ENCODE measurements at places on chromosomes 2 and 18.

- no peak for DNase-seq
Measured at GRCh38 chr2:75563591-75563990, 2.9 kb upstream of the EVA1A start.

DNA sequence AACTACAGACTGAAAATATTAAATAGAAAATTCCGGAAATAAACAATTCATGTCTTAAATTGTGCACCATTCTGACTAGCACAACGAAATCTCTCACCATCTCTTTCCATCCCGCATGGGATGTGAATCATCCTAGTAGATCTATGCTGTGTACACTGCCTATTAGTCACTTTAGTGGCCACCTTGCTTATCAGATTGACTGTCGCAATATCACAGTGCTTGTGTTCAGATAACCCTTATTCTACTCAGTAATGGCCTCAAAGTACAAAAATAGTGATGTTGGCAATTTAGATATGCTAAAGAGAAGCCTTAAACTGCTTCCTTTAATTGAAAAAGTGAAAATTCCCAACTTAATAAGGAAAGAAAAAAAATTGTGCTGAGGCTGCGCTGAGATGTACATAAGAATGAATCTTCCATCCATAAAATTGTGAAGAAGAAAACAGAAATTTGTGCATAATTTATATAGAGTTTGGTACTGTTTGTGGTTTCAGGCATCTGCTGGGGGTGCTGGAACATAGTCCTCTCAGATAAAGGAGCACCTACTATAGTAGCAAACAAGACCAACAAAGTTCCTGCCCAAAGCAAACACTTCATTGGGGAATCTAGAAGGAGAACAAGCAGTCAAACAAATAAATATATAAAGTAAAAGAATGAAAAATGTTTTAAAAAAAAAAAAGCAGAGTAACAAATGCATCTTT is 12.0 kb downstream of the PSMD1 start:
- no peak for DNase-seq

DNA sequence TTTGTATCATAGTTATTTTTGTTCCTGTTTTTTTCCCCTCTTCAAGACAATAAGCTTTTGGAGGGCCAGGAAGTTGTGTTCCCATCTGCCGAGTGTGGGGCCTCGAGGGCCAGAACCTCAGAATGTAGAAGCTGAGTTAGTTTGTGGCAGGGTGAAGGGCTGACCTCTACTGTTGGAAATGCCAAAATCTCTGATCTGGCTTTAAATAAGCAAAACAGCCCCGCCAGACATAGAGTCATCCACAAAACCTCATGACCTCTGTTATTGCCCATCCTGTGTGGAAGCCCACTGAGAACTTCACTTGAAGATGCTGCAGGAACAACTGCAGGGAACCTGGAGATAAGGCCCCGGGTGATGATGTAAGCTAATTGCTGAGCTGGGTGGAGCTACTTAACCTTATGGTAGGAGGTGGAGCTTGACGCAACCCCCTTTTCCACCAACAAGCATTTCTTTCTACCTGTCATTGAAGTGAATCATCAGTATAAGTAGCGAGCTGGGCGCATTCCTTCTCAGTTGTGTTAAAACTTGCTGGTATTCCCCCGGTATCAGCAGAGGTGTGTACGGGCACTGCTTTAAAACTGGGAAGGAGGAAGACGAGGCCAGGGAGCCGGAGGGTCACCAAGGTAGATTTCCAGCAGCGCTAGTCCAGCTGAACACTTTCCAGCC is 177.2 kb downstream of the NEDD4L start:
- DNase-seq, result peak; percentile 72

DNA sequence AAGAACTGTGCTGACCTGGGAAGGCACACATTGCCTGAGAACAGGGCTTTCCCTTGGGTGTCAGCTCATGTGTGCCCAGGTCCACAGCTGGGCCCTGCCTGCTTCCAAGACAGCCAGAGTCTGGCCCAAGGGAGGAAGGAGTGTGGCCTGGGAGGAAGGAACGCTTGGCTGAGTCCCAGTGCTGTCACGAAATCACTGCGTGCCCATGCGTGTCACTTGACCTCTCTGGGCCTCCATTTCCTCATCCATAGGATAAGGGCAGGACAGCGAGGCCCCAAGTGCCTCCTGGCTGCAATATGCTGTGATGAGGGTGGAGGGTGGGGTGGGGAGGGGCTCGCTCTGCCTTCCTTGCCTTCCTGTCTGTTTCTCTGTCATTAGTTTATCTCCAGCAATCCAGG is 642 bp upstream of the KCNK3 start:
- DNase-seq, result peak; percentile 86

DNA sequence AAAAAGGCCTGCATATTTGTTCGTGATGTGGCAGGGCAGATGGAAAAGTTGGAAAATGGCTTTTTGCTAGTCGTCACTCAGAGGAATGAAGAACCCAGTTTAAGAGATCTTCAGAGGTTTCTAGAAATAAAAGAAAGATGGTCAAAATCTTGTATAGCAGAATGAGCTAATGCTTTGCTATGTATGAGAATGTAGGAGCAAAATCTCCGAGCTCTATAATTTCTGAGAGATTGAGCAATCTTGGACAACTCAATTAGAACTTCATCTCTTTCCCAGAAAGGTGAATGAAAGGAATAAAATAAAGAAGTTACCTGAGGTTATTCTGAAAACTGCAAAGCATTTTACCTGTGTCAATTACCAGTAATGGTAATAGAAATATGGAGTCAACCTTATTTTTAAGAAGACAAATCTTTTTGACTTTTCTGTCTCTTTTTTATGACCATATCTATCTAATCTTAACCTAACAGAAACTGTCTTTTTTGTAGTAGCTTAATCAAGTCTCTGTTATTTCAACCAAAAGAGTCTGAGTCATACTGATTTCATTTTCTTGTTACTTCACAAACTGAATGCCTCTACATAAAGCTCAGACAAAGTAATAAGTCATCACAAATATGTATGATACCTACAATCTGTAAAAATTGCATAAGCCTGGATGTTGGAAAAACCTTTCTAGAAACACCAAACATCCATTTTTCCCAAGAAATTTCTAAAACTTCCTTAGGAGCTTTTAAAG is 32.5 kb downstream of the CCDC68 start:
- no peak for DNase-seq

Measured in DMS53 (cell line).